Fibroblast of mammary gland (primary cell): ENCODE measurements at places on chromosomes 12 and 14.

- peak; percentile 94 for DNase-seq
These were observed 17.0 kb downstream of the EEA1 start for GRCh38 chr12:92912052-92912451.

GRCh38 chr14:105155681-105156413, 12.7 kb downstream of the JAG2 start:
- DNase-seq = no peak

DNA sequence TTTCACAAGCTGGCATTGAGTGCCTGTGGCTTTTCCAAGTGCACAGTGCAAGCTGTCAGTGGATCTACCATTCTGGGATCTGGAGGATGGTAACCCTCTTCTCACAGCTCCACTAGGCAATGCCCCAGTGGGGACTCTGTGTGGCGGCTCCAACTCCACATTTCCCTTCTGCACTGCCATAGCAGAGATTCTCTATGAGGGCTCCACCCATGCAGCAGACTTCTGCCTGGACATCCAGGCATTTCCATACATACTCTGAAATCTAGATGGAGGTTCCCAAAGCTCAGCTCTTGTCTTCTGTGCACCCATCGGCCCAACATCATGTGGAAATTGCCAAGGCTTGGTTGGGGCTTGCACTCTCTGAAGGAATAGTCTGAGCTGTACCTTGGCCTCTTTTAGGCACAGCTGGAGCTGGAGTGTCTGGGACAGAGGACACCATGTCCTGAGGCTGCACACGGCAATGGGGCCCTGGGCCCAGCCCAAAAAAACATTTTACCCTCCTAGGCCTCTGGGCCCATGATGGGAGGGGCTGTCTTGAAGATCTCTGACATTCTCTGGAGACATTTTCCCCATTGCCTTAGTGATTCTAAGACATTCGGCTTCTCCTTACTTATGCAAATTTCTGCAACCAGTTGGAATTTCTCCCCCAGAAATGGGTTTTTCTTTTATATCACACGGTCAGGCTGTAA, 313.3 kb upstream of the SFSWAP start:
- DNase-seq = no peak

DNA sequence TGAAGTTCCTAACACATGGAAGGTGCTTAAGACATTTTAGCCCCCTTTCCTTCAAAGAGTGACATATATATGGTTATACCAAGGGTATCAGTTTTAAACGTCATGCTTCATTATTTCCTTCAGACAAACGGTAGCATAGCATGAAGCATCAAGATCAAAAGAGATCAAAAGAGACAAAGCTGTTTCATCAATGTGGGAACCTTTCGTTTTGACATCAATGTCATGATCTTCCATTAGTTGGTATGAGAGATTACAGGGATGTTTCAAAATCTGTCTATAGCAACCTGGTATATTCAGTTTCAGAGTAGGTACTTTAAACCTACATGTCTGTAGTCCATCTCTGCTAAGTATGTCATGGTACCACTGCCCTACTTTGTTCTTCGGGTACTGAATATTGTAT, 28.3 kb downstream of the PUS7L start:
- DNase-seq = no peak

- peak; percentile 96 for DNase-seq
These were observed 88.9 kb downstream of the SLC2A13 start for GRCh38 chr12:40016980-40017379.

DNA sequence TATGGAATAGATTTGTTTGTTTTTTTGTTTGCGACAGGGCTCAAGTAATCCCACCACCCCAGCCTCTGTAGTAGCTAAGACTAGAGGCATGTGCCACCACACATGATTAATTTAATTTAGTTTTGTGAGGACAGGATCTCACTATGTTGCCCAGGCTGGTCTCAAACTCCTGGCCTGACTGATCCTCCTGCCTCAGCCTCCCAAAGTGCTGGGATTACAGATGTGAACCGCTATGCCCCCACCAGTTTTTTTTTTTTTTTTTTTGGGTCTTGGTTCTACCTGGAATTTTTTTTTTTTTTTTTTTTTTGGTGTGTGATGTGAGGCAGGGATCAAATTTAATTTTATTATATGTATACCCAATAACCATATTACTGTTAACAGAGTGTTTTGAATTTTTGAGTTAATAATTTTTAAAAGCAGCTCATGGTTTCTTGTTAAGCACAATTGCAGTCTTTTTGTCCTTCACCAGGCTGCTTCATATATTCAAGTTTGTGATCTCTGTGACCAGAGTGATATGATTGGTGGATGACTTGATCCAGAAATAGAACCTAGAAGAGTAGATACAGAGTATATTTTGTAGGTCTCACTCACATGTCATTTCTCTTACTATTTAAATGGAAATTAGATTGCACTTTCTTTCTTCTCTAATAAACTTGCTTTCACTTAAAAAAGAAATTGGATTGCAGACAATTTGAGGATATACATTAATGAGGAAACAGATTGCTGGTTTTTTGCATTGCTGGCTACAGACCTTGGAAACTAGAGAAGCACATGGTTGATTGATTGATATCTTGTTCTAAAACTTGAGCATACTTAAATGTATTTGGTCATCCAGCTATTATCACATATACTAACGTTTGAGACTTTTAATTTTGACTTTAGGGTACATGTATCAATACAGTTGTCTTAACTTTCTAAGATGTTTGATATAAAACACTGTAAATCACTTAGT, 13.2 kb downstream of the ADIPOR2 start:
- no peak for DNase-seq

DNA sequence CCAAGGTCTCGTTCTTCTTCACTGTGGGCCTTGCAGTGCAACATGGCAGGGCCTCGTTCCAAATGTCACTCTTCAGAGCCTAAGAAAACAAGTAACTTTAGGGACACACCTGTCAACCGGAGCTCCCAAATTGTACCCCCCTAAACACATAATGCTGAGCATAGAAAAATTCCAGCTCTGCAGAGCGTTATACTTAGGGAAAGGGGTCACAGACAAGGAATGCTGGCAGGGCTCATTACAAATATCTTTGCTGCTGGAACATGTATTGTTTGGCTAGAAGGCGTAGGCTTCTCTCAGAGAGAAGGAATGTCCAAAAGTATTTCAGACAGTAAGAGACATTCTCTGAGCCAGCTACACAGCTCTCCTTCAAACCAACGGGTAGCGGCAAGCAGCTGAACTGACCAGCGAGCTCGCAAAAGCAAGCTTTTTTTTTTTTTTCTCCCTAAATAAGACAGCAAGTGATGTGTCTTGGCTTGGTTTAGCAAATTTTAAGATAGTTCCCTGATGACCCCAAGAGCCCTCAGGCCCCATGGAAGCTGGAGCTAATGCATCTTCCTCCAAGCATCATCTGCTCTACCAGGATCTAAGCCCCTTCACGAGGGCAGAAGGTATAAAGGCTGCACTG, 24.5 kb downstream of the SSH1 start:
- DNase-seq = peak; percentile 87

GRCh38 chr12:58502226-58502625, 418.1 kb downstream of the LRIG3 start:
- DNase-seq = peak; percentile 44

DNA sequence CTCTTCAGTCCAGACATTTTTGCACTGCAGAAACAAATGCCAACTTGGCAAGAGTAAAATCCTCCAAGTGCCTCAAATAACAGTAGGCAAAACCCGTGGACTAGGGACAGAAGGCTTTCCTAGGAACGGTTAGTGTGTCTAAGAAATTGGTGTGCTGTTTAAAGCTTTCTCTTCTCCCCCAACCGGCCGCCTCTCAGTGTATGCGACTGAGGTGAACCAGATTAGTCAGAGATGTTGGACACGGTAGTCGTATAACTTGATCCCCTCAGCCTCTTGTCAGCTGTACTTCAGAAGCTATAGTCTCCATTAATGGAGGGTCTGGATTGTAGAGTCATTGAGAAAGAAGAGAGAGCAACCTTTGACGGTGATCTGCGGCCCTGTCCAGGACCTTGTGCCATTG, 21.7 kb downstream of the PPFIBP1 start:
- no peak for DNase-seq

- no peak for DNase-seq
These were observed 149.4 kb downstream of the DICER1 start for GRCh38 chr14:95007921-95008320.
